ENCODE measurements at places on chromosomes 6 and 20.

DNA sequence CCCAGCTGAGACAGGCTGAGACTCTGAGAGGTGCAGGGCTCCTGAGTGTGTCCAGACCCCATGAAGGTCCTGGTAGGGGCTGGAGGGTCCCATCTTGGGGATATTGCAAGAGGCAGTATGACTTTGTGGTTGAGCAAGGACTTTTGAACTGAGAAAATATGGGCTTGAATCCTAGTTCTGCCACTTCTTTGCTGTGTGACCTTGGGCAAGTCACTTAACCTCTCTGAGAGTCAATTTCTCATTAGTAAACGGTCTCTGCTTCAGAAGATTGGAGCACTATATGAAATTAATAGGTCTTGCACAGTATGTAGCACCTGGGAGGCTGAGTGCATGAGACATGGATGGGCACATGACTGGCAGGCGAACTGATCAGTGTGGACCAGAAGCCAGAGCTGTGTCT lies 42.7 kb downstream of the TFEB start:
- no peak for DNase-seq

DNA sequence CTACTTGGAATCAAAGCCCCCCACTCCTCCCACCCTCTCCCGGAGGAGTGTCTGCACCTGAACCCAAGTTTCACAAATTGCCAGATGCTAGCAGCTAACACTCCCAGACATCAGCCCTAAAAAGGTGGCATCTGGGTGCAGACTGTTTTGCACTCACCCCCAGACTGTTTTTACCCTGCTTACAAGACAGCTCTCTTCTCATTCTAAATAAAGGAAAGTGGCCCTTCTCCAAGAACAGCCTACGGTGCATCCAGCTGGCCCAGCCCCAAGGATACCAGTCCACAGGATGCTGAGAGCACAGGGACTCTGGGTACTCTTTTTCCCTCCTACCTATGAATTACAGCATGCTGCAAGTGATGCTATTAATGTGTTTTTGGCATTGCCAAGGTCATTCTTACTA lies 842.0 kb upstream of the FLRT3 start:
- no peak for DNase-seq

GRCh38 chr6:89475101-89475500 lies 42.1 kb downstream of the ANKRD6 start:
- no peak for DNase-seq

DNA sequence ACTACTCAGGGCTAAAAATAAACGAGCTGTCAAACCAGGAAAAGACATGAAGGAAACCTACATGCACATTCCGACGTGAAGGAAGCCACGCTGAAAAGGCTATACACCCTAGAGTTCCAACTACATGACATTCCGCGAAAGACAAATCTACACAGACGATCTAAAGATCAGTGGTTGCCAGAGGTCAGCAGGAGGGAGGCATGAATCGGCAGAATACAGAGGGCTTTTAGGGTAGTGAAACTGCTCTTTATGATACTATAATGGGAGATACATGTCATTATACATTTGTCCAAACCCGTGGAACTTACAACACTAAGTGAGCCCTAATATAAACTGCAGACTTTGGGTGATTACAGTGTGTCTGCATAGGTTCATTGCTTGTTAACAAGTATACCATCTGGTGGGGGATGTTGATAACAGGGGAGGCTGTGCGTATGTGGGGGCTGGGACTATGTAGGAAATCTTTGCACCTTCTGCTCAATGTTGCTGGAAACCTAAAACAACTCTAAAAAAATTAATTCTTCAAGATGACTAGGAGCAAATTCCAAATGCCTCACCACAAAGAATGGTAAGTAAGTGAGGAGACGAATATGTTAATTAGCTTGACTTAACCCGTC lies 132.2 kb upstream of the CDH4 start:
- no peak for DNase-seq

DNA sequence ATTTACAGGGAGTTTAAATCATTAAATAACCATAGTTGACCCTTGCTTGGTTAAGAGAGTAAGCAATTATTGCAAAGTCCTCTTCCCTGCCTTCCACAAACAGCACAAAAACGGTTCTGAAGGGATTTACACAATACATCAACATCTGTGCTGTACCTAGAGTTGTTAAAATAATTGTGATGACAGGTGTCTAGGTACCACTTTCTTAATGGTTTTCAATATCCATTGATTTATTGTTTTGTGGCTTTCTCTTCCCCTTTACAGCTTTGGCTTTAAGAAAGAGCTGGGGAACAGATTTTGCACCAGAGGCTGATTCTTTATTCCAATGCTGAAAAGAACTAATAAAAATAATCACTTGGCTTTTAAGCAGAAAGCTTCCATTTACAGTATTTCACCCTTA lies 598 bp upstream of the SOX4 start:
- no peak for DNase-seq

GRCh38 chr6:106611030-106611429 lies 18.3 kb downstream of the RTN4IP1 start:
- DNase-seq, result no peak

GRCh38 chr6:106381223-106381622 lies 20.7 kb downstream of the CRYBG1 start:
- DNase-seq, result no peak

- no peak for DNase-seq
Observed at GRCh38 chr6:108712946-108713345, 135.3 kb upstream of the ARMC2 start.

GRCh38 chr20:62609279-62609720 lies 33.0 kb upstream of the SLCO4A1 start:
- DNase-seq, result no peak

- no peak for DNase-seq
Observed at GRCh38 chr6:154432533-154433476, 76.2 kb upstream of the IPCEF1 start.

DNA sequence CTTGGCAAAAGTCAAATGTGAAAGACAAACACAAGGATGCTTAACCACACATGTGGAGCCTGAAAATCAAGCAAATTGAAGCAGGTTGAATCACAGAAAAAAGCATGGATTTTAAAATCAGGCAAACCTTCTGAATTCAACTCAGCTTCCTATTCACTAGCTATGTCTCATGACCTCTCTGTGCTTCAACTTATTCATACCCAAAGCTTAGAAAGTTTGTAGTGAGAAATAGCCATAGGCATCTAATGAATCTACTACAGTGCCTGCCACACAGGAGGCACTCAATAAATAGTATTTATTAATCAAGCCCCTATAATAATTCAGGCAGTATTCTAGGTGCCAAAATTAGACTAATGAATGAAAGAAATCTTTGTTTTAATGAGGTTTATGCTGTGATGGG lies 112.2 kb upstream of the TNFAIP3 start:
- no peak for DNase-seq

DNA sequence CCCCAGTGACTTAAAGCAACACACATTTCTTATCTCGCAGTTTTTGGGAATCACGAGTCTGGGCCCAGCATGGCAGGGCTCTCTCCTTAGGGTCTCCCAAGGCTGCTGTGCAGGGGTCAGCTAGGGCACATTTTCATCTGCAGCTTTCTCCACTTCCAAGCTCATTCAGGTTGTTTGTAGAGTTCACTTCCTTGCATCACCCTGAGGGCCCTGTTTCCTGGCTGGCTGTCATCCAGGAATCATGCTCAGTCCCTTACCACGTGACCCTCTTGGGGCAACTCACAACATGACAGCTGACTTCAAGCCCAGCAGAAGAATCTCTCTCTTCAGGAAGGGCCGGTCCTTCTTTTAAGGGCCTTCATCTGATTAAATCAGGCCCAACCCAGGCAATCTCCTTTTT lies 21.3 kb downstream of the SNAP25 start:
- no peak for DNase-seq

DNA sequence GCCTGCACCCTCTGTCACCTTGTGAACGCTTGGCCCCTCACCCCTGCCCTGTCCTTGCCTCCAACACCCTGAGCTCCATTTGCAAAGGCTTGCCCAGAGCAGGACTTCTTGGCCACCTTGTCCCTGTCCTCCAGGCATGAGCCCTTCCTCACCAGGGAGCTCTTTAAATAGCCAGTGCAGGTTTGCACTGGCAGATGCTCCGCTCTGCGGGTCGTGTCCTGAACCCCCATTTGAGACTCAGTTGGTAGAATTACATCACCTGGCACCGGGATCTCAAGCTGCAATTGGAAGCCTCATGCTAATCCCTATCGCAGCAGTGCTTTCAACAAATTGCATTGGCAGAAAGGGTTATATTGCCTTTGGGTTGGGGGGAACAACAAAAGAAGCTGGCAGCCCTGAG lies 85.9 kb downstream of the TRMT6 start:
- no peak for DNase-seq

GRCh38 chr20:46430921-46431712 lies 24.7 kb upstream of the ELMO2 start:
- no peak for DNase-seq

DNA sequence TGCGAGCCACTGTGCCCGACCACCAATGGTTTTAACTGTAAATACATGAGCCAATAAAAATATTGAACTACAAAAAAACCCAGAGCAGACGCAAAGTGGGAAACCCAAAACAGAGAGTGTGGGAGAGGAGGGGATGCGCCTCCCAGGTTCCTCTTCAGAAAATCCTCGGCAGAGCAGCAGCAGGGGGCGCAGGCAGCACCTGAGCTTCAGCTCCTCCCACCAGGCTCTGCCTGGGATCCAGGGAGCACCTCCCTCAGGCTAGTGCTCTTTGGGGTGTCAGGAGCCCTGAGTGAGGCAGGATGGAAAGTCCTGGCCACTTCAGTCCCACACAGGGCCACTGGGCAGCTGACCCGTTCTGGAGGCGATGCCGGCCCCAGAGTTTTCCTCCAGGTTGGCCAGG lies 536.9 kb upstream of the CDH4 start:
- no peak for DNase-seq

- DNase-seq, result no peak
Observed at GRCh38 chr20:35561671-35562070, 19.8 kb downstream of the ERGIC3 start.

DNA sequence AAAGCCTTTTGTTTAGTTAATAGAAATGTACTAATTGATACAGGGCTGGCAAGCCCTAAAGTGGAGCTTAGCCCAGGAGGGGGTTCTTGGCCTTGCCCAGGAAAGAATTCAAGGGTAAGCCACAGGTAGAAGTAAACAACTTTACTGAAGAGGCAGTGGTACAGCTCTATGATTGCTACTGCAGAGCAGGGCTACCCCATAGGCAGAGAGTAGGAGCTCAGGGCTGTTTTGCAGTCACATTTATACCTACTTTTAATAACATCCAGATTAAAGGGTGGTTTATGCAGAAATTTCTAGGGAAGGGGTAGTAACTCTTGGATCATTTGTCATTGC lies 680.4 kb upstream of the GJE1 start:
- DNase-seq, result no peak

- DNase-seq, result peak; percentile 17
Observed at GRCh38 chr20:2005831-2006426, 12.1 kb upstream of the PDYN start.

DNA sequence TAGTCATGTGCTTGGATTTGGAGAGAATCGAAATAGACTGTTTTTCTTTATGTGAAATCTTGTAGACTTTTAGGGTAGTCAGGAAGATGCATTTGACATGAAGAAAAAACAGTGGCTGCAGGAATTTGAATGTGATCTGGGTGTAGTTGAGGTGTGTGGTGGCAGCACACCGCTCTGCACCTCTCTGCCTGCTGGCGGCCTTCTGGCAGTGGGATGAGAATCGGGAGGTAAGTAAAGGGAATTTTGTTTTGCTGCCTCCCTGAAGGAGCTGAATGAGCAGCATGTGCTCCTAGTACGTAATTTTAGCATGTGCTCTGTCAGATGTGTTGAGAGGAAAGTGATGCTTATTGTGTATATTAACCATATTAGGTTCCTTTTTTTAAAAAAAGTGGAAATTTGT lies 3.2 kb downstream of the TPD52L2 start:
- DNase-seq, result no peak

DNA sequence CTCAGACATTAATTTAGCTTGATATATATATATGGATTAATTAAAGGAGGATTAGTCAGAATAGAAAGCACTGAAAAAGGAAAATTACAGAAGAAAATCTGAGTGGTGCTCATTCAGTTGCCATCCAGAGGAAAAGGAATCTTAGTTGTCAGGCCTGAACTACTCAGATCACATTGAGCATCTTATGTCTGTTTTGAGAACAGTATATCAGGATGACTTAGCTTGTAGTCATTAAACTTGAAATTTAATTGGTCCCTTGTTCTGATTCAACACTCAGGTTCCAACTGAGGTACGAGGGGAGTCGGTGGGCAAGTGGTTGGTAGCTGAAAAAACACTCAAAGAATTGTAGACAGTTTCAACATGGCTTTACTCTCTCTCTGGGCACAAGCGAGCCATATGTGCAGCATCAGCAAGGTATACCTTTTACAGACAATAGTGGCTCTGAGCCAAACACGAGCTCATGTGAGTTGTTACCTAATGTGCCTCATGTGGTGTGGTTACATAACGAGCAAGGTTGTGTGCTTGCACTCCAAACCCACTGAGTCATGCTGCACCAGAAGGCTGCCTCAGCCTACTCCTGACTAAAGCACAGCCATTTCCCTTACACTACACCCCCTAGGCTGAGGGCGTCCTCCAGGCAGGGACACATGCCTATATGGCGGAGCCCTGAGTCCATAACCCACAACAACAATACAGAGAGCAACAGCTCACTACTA lies 73.0 kb upstream of the HMGN3 start:
- DNase-seq, result no peak

DNA sequence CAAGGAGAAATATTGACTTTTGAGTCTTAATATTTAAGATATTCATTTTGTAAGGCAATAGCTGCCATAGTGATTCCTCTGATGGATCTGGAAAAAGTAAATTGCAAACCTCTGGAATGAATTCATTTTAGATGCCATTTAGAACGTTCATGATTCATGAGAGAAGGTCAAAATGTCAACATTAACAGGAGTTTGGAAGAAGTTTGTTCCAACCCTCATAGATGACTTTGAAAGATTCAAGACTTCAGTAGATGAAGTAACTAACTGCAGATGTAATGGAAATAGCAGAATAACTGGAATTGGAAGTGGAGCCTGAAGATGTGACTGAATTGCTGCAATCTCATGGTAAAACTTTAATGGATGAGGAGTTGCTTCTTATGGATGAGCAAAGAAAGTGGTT lies 100.9 kb upstream of the CCN2 start:
- no peak for DNase-seq

DNA sequence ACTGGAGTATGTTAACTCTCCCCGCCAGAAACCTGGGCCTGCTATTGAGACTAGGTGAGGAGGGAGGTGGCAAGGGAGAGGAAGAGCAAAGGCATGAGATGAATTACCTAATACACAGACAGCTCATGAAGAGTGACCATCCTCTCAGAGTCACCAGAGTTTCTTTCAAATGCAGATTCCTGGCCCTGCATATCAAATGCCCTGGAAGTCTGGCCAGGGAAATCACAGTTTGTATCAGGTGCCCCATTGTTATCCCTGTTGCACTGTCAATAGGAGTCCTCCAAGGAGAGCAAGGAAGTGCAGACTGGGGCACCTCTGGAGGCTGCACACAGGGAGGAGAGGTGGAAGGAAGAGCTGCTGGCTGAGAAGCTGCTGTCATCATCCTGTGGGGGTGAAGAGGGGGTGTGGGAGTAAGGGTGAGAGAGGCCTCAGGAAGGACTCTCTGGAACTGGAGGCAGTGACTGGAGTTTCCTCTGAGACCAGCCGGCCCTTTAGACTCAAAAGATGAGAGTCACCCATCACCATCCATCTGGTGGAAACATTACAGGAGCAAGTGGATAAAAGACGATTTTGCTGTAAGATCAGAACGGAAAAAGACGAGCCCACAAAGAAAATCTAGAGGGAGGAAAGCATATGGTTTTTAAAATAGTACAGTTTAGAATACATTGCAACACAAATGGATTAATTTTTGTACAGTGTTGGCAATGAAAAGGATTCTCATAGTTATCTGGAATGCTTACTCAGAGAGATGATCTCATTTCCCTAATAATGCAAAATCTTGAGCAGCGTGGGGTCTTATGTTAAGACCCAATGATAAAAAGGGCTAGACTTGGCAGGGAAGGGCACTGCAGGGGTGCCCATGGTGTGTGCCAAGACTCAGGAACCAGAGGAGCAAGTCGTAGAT lies 268.1 kb downstream of the UST start:
- DNase-seq, result no peak

Measured in HFF-Myc (cell line).